ENCODE measurements at places on chromosomes 11 and 22.
A peak's percentile ranks its signal among the peaks of the same experiment; 100 is the strongest.

GRCh38 chr11:75760710-75761493 is 7.7 kb upstream of the DGAT2 start:
- no peak for DNase-seq

DNA sequence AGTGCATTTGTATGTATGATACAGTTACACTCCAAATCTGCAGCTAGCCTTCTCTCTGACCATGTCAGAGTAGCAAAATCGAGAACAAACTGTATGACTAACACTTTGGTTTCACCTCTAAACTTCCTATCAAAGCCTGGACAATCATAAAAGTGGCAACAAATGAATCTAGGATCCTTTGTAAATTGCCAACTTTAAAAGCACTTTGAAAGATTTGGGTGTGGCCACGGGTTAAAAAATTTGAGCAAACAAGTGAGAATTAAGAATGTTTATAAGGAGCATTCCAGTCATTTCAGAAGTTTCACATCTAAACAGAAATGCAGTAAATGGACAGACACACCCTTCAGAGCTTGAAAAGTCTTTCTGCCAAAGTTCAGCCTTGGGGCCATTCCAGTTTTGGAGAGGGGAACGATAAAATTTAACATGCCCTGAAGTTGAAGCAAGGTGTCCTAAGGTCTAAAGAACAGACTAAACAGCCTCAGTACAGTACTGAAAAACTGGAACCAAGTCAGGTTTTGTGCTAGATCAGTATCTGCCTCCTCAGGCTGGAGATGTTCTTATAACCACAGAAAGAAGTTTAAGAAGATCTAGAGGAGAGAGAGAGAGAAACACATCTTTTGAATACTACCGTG is 181.9 kb upstream of the BDNF start:
- DNase-seq = no peak

DNA sequence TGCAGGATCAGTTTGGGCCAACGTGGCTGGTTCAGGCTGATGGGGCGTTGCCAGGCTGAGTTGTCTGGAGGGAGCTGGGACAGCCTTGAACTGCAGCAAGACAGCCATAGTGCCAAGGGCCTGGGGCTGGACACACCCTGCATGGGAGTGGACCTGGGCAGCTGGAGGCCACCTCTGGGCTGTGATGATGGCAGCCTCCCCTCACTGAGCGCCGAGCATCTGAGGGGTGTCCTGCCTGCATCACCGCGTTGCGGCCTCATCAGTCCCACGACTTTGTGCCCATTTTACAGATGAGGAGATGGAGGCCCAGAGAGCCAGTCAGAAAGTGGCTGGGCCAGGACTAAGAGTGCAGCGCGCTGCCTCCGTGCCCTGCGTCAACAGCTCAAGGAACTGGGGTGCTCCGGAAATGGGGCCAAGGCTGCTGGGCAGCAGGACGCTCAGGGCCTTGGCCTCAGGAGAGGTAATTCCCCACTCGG is 590 bp upstream of the TSPO start:
- no peak for DNase-seq

GRCh38 chr11:118079491-118079890 is 2.6 kb downstream of the TMPRSS4 start:
- no peak for DNase-seq

GRCh38 chr11:76752321-76753143 is 30.6 kb upstream of the TSKU start:
- DNase-seq = peak; percentile 93

- no peak for DNase-seq
Measured at GRCh38 chr11:3044004-3044403, 13.2 kb downstream of the CARS1 start.

DNA sequence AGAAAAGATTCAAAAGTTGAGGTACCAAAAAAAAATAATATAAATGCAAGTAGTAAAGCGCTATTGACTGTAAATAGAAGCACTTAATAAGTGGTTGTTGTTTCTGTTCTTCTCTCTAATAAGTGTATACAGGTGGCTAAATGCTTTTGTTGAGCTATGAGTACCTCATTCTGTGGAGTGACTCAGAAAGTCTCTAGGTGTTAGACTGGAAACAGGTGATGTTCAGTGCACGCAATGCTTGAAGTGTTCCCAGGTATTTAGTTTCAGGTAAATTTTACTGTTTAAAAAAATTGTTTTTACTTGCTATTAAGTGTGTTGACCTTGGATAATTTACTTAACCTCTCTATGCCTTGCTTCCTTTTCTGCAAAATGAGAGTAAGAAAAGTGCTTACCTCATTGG is 24.2 kb downstream of the POU2AF3 start:
- DNase-seq = no peak

DNA sequence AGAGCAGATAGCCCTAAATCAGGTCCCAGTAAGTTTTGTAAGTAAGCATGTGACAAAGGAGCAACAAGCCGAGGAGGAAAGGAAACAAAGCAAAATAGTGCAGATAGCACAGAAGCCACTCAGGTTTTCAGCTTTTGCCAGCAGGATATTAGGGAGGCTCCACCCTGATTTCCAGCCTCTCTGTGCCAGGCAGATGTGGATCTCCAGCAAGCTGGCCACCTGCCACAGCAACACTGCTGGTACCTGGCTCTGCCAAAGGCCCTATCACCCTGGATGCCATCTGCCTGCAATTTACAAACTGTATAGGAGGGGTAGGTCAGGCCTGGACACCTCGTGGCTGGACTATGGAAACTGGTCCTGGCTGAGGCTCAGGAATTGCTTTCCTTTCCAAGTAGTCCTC is 12.2 kb upstream of the NNMT start:
- DNase-seq = no peak

DNA sequence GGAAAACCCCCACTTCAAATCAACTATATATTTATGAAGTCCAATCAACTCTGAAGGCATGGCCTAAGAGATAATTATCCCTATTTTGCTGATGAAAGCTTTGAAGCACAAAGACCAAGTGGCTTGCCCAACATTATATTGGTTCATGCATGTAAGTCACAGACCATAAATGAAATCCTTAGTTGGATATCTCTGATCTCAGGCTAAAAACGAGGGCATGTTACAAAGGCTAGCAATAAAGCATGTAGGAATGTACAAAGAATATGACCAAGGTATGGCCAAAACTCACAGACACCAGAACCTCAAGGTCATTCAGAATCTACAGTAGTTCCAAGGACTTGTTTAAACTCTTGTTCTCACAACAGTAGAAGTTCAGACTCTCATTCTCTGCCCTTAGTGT is 100.2 kb upstream of the SESN3 start:
- no peak for DNase-seq

GRCh38 chr22:25021976-25022711 is 69.6 kb downstream of the KIAA1671 start:
- no peak for DNase-seq

DNA sequence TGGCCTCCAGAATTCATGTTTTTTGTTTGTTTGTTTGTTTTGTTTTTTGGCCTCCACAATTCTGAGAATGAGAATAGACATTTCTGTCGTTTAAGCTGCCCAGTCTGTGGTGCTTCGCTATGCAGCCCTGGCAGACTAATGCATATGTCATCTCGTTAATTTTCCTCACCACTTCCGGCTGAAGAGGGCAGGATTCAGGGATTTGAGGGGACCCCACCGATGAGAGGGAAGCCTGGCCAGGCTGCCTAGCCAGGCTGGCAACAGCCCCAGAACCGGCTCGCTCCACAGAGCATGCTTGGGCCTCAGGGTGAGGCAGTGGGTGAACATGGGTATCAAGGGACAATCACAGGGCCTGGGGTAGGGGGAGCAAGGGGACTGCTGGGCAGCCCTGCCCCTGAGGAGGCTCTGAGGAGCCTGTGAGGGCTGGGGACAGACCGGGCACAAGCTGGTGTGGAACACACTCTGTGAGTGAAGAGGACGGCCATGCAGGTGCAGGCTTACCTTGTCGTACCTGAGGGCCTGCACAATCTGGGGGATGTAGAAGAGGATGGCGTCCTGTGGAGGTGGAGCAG is 47.8 kb upstream of the SERPIND1 start:
- DNase-seq = no peak

DNA sequence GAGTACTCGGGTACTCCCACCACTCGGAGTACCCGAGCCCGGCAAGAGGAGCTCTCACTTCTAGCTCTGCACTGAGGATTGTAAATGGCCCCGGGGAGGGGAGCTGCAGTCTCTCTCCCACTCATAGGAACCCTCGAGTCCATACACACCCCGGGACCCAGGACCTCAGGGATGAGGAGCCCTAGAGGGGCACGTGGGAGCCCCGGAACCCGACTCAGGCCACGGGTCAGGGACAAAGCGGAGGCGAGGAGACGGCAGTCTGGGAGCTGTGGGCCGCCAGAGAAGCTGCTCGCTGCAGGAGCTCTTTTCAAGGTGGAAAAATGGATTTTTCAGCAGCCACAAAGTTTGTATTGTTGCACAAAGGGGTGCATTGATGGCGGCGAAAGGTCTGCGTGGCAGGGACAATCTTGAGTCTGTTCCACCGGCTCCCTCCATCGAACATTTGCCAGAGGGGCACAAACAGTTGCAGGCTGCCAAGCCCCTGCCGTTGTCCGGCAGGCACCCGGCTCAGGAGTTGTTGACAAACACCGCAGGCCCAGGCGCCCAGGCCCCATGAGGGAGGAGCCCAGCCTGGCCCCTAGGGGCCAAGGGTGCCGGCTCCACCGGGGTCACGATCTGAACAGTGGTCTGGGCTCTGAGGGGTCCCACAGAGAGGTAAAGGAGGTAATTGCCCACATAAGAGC is 5.7 kb upstream of the FLI1 start:
- DNase-seq = no peak

DNA sequence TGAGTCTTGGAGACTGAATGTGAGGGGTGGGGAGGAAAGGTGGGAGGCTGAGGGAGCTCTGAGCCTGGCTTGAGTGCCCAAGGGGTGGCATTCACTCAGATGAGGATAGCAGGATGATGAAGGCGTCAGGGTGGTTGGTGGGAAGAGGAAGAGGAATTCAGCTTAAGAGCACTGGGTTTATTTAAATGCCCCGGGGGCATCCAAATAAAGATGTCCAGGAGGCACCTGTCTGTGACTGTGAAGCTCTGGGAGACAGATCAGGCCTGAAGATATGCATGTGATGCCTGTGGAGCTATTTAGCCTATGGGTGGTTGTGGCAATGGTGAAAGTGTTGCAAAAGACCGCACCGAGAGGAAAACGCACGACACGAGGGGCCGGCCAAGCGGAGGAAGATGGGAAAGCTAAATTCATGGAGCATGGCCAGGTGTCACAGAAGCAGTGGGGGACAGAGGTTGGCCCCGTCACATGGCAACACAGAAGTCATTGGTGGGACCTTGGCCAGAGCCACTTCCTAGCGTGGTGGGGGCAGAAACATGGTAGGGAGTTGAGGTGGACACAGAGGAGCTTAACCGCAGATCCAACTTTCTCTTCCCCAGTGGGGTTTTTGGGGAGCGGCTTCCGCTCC is 15.5 kb downstream of the SLC37A2 start:
- DNase-seq = no peak

DNA sequence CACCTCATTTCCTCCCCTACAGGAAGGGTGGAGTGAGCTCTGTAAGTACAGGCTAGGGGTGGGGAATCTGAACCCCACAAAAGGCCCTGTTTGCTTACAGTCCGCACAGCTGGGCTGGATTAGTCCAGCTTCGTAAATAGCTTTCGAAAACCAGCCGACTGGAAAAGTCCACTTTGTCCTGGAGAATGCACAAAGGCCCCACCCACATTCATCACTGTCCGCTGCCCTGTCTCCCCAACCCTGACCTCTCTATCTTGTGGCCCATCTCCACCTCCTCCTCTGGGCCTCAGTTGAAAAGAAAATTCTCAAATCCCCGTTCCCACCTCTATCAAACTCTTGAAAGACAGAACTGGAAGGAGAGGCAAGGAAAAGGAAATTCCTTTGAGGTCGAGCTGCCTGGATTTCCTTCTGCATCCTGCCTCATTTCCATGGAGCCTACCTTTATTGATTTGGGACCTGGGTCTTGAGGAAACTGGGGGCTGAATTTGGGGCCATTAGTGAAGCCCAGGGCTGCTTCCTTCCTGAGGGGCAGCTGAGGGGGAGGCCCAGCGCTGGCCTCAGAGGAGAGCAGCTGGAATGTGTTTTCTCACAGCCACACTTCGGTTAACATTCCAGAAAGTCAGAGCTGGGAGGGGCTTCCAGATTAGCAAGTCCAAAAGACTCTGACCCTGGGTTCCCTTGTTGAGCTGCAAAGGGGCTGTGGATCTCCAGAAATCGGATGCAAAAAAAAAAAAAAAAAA is 147.6 kb downstream of the FBXO7 start:
- DNase-seq = no peak

DNA sequence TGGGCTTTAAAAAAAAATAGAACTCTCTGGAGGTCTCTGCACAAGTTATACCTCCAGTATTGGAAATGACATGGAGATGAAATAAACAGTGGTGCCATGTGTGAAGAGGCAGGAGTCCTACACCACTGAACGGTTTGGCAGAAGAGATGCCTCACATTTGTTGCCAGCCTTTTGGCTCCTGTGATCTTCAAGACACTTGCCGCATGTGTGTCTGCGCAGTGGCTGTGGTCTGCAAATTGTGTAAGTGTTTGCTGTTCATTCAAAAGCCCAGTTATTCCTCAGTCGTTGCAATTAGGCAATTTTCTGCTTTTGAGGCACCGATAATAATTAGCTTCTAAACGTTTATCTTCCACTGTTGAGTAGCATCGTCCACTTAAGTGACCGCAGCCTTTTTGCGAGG is 319.1 kb downstream of the BRD1 start:
- DNase-seq = peak; percentile 19

- no peak for DNase-seq
Measured at GRCh38 chr11:46930089-46930488, 6.5 kb upstream of the CSTPP1 start.

DNA sequence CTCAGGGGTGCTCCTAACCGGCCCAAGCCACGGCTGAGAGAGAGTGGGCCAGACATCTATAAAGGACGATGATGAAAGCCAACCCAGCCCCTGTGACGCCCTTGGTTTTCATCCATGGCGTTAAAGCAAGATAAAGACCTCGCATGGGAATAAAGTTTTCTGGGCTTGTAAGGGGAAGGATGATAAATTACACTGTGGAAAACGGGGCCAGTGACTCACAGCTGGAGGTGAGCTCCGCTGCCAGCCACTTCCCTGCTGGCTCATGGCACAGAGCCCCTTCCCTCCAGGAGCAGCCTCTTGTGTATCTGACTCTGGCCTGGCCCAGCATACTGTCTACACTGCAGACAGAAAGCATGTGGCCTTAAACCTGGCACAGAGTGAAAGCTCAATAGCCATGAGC is 503.2 kb upstream of the B3GAT1 start:
- no peak for DNase-seq

- no peak for DNase-seq
Measured at GRCh38 chr11:76767659-76768058, 15.5 kb upstream of the TSKU start.

All from coronary artery (tissue), 2 donors.